ENCODE measurements at places on chromosomes 2 and 18.

GRCh38 chr2:24304098-24304497 is 56.2 kb downstream of the ITSN2 start:
- DNase-seq, result no peak

DNA sequence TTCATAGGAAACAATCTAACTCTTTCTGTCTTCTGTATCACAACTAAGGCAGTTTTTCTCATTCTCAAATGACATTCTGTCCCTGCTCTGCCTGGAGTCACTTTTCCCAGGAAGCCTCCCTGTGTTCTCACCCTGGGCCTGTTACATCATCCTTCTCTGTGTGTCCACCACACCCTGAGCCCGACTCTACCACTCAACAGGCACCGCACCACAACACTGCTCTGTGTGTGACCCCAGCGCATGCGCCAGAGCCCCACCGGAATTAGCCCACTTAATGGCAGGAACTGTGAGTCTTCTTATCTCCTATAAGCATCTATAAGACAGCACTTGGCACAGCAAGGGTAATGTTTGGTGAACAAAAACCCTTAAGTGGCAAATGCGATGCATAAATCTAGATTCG is 32.3 kb downstream of the TGFBRAP1 start:
- DNase-seq, result no peak

DNA sequence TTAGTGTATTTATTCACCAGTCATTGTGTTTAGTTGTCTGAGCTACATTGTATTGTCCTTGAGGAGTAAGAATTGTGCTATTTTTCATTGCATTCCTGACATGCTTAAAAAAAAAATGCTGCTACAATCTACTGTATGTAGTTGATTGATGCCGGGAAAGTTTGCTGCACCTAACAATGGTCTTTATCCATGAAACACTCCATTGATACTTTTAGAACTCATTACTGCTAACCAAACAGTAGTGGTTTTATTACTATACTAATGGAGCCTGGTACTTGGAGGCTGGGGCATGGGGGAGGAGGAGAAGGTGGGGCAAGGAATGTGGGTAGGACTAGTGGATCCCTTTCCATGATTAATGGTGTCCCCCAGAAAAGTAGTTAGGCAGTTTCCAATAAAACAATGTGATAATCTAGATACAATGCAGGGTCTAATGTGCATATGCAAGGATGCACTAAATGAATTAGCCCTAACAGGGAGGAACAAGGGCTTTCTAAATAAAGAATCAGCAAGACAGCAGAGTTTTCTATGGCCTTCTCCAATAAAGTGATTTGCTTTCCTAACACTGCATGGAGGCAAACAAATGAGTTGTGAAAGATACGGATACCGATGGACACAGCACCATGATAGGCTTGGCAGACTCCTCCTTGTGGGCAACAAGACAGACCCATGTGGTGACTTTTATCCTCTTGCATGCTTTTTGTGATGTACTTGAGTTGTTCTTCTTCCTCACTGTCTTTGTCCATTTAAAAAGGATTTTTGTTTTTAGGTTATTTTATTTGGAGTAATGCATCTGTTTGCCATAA is 78.5 kb downstream of the FMNL2 start:
- no peak for DNase-seq

GRCh38 chr2:223433461-223433860 is 168.7 kb downstream of the SCG2 start:
- DNase-seq, result no peak

DNA sequence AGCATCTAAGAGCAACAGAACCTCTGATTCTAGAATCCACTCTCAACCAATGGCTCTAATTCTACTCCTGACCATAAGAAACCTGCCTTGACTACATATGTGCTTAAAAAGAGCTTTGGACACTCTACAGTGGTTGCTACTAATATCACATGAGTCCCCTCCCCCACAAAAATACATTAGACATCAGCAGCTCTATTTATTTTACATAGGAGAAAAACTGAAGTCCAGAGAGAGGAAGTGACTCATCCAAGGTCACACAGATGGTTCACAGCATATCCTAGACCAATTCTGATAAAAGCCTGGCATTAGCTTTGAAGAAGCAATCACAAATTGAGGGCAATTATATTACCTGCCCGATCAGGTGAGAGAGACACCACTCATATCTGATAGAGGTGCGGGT is 49.8 kb downstream of the ALK start:
- no peak for DNase-seq

Data from activated naive CD4-positive, alpha-beta T cell (primary cell).